Activated effector memory CD4-positive, alpha-beta T cell treated with Interleukin-2 at 50 U/mL for 16 hours (primary cell): ENCODE measurements at places on chromosomes 3 and 15.
A peak's percentile ranks its signal among the peaks of the same experiment; 100 is the strongest.

GRCh38 chr3:172256101-172256734, 192.0 kb downstream of the GHSR start:
- DNase-seq: no peak

DNA sequence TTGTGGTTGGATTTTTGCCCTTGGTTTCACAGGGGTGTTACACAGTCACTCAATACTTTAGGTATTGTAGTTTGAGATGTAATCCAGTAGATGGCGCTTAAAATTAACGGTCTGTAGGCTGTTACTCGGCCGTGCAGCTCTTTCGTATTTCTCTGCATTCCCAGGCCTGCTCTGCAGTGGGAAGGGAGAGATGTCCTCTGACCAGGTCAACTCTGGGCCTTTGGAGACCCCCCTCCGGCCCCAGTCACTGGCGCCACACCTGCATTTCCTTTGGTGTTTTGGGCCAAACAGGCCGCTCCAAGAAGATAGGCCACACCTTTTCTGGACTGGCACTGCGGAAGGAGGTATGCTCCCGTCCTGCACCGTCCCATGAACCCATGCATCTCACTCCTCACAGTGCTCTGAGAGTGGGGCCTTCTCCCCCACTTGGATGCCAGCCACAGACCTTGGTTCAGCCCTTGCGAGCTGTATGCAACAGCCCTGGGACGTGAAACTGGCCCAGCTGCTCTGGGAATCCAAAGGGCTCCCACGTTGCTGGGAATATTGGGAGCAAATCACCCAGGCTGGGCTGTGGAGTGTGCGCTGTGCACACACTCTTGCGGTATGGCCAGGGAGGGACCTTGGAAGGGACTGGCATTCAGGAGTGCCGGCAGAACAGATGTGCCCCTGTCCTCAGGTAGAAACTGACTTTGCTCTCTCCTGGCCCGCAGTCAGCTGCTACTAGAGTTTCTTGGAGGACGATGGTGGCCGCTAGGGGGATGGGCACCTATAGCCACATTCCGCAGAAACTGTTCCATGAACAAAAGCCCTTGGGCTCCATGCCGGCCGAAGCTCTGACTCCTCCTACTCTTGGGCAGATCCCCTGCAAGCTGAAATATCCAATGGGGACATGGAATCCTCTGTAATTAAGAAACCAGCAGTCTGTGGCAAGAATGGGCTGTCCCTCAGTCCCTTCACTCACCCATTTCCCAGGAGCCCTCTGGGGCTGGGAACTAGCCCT, 410.5 kb upstream of the CADM2 start:
- no peak for DNase-seq

DNA sequence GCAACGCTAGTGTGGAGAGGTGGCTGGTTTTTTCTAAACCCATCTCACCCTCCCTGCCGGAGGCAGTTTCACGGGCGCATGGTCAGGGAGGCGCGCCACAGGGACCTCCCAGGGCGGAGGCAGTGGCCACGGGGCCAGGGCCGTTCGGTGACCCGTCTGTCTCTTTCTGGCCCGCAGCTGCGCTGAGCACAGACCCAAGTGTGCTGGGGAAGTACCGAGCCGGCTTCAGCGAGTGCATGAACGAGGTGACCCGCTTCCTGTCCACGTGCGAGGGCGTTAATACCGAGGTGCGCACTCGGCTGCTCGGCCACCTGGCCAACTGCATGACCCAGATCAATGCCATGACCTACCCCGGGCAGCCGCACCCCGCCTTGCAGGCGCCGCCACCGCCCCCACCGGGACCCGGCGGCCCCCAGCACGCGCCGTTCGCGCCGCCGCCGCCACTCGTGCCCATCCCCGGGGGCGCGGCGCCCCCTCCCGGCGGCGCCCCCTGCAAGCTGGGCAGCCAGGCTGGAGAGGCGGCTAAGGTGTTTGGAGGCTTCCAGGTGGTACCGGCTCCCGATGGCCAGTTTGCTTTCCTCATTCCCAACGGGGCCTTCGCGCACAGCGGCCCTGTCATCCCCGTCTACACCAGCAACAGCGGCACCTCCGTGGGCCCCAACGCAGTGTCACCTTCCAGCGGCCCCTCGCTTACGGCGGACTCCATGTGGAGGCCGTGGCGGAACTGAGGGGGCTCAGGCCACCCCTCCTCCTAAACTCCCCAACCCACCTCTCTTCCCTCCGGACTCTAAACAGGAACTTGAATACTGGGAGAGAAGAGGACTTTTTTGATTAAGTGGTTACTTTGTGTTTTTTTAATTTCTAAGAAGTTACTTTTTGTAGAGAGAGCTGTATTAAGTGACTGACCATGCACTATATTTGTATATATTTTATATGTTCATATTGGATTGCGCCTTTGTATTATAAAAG, 1.8 kb downstream of the HES1 start:
- DNase-seq: peak; percentile 12

GRCh38 chr15:87219650-87220615, 1036.6 kb downstream of the NTRK3 start:
- no peak for DNase-seq

DNA sequence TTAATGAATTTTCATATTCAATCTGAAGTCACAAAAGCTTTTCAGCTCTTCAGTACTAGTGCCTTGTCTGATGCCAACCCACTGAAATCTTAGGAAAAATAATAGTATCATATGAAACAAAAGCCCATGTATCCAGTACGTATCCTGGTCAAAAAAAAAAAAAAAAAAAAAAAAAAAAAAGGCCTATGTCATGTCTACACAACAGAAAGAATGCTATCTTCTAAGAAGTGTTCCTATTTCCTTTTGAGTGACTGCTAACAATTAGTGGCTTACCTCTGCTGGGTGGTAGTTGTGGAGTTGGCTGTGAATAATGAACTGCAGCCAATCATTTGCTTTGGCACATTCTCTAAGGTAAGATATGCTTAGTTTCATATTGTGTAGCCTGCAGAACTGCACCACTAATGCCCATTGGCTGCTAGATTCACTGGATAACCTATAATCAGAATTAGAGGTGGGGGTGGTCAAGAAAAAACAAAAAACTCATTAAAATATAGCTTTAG, 59.6 kb downstream of the EIF3J start:
- no peak for DNase-seq

DNA sequence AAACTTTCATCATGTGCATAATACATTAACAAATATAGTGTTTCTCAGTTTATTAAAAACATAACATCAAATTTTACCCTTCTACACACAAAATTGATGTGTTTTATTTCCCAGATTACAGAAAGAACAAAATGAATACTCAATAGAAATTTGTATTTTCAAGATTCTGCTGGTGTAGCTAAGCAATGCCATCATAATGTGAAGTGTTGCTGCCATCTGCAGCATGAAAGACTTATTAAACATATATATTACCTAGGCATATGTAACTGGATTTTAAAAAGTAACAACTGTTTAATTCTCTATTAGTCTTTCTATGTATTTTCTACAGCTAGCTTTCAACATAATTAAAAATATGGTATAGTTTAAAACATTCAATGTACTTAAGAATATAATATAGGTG, 27.5 kb downstream of the PLSCR5 start:
- no peak for DNase-seq

DNA sequence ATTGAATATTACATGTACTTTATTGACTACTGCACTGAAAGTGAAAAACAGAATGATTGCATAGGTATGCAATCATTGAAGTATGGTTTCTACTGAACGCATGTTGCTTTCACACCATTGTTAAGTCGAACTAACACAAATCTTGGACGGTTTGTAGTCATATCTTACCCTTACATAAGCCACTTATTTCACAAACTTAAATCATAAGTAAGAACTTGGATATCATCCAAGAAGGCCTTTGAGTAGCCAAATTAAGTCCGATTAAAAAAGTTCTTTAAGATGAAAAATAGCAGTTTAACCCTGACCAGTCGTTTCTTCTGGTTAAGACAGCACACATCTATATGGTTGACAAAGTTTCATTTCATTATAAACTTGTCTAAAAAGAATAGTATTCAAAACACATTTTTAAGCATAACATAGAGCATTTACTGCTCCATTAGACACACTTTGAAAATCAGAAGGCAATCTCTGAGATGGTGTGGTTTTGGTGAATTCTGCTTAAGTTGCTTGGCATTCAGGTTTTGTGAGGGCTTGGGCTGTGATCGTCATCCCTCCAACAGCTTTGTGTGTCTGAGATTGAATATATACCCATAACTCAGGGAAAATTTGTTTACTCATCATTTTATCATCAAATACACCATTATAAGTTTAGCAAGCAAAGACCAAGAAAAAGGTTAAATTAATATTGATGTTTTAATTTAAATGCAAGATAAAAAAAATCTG, 92.2 kb downstream of the NFKBIZ start:
- DNase-seq: no peak

DNA sequence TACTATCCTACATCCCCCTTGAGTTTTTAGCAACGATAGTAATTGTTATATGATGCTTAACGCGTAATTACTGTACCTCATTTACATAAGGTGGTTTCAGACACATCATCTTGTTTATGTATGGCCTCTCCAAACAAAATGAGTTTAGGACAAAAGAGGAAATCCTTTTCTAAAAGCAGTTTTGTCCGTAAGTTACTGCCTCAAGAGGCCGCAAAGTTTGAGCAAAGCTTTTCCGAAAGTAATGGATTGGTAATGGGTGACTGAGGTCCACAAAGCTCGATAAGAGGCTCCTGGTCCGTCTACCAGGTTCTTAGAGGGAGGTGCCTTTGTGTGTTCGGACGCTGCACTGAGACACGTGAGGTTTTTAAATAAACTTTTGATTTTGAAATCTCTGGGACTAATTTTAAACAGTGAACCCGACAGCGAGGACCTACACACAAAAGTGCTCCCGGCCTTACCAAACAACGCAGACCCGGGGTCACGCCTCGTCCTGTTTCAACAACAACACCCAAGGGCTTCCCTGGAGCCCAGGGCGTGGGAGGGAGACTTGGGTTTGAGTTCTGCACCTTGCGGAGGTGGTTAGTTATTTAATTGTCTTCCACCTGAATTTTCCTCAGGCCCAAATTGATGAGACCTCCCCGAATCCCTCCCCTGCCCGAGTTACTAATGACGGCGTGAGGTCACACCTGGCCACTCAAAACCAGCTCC, 456 bp upstream of the C15orf61 start:
- DNase-seq: no peak

- no peak for DNase-seq
These were observed 326.0 kb upstream of the SGO1 start for GRCh38 chr3:20511863-20512505.

DNA sequence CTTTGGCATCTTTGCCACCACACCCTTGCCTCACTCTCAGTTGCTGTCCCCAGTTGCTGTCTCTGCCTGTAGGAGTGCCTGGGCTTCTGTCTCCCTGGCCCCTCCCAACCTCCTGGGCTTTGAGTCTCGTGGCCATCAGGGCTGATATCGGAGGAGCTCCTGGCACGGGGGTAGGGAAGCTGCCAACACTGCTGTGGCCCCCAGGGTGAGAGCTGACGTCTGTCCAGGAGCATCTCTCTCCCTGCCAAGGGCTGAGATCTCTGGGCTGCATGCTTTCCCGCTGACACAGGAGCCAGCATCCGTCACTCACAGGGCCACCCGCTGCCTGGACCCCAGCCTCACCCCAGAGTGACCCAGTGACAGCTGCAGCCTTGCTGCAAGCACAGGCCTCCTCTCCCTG, 47.4 kb downstream of the EXOG start:
- no peak for DNase-seq

DNA sequence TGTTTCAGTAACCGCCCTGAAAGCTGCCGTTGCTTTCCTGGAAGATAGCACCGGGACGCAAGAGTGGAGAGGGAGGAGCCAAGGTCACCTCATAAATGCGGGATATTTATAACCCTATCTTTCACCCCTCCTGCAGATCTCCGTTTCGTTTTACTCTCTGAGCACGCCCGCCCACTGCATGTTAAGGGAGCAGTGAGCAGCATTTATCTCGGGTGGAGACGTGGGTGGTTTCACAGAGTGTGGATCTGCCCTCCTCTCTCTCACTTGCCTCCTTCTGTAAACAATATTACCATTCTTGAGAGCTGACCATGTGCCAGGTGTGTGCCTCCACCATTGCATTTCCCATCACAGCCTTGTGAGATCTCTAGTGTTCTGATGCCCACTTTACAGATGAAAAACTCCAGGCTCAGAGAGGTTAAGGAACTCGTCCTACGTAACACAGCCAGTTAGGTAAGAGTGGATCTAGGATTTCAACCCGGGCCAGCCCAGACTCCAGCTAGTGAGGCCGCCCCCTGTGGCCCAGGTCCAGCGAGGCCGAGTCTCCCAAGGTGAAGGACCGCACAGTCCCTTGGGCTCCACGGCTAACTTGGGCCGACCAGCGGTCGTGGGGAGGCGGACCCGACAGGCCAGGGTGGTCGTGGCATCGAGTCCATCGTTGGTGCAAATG, 16.9 kb upstream of the SEMA4B start:
- DNase-seq: no peak

- no peak for DNase-seq
These were observed 267.6 kb upstream of the TBC1D5 start for GRCh38 chr3:18010001-18010400.

DNA sequence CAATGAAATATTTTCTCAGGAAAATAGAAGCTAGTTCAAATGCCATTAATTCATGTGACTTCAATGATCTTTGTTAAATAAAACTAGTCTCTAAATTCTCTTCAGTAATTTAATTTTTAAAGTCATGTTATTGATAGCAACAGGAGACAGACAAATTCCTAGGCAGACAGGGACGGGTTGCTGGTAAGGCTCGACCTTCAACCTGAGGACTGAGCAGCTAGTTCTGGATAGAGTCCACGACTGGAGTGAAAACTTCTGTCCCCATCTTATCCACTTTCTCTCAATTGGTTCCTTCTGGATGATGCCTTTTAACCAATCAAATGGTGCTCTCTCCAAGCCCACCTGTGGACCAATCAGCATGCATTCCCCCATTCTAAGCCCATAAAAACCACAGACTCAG, 43.8 kb upstream of the C2CD4B start:
- DNase-seq: no peak

- no peak for DNase-seq
These were observed 23.7 kb downstream of the ADCY5 start for GRCh38 chr3:123424999-123425712.

DNA sequence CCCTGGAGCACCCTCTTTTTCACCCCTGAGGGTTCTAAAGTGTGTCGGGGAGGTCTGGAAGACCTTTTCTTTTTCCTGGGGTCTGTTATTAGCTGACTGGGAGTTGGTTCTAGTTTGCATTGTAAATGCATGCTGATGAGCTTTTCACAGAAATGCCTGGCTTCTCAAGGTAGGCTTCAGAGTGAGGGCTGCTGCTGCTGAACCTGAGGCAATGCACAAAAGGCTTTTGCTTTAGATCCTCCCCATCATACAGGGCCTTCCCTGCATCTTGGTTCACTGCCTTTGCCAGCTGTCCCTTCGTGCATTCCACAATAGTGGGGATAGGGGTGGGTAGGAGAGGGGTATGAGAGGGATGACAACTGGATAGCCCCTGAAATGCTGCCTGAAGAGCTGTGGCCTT, 46.6 kb downstream of the FAH start:
- no peak for DNase-seq
